IPS DF 6.9 (cell line): ENCODE measurements at places on chromosomes 13 and 19.

DNA sequence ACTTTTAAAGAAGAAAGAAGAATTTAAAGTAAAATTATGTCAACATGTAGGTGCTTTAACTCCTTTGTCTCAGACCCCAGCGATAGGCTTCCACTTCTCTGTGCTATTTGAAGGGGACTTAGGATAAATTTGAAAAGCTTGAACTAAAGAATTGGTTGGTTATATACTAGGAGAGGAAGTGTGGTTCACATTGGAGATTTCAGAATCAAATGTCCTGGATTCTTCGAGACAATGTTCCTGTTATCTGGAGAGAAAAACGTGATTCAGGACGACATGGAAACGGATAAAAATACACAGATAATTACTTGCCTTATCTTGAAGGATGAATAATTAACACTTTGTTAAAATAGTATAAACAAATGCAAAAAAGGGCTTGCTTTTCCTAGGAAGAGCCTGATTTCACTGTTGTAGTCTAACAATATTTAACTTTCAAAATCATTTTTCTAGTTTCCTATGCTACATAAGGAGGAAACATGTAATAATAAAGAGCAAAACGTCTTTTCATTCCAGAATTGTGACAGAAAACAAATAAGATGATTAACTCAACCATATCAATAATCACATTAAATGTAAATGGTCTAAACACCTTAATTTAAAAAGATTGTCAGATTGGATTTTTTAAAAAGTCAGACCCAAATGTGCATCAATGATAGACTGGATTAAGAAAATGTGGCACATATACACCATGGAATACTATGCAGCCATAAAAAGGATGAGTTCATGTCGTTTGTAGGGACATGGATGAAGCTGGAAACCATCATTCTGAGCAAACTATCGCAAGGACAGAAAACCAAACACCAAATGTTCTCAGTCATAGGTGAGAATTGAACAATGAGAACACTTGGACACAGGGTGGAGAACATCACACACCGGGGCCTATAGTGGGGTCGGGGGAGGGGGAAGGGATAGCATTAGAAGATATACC is 724 bp upstream of the ZNF780A start:
- no peak for DNase-seq

- no peak for DNase-seq
These were observed 148.9 kb downstream of the DCT start for GRCh38 chr13:94330552-94331071.

DNA sequence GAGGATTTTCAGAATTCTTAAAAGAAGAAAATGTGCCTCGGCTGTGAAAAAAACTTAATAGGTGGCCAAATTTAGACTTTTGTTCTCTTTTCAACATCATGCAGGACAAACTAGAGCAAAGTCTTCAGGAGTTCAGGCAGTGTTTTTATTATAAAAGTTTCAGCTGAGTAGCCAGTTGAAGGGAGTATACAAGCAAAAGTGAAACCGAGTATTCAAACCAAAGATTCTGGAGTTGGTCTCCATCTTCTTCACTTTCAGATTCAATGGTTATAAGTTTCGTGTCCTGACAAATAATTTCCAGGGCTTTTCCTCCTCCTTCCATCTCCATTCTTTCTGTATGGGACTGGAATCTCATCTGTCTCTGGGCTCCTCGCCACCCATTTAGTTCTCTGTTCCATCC is 379.7 kb downstream of the GPC5 start:
- no peak for DNase-seq

DNA sequence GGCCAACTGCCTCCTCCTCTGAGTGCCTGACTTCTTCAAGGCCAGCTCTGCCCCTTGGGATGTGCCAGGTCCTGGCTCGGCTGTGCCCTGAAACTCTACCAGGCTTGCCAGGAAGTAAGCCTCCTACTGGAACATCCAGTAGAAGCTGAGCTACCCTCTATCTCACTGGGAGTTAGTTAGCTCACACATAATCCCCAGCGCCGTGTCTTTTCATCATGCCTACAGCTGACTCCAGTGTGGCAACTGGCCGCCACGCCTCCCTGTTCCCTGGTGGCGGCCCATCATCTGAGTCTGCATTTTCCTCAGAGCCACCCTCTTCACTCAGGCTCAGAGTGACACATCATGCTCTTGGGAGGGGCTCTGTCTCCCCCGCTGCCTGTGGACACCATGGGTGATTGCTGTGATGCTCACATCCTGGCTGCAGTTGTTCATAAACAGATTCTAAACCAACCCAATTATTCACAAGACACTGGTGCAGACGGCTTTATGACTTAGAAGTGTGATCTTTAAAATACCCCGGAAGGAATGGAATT is 131.9 kb upstream of the IRS2 start:
- no peak for DNase-seq

GRCh38 chr13:22482496-22483000 is 698.2 kb upstream of the SGCG start:
- DNase-seq = no peak

GRCh38 chr13:101691341-101691860 is 238.9 kb downstream of the ITGBL1 start:
- no peak for DNase-seq

- DNase-seq = no peak
These were observed 2.9 kb upstream of the CHAMP1 start for GRCh38 chr13:114311387-114311786.

DNA sequence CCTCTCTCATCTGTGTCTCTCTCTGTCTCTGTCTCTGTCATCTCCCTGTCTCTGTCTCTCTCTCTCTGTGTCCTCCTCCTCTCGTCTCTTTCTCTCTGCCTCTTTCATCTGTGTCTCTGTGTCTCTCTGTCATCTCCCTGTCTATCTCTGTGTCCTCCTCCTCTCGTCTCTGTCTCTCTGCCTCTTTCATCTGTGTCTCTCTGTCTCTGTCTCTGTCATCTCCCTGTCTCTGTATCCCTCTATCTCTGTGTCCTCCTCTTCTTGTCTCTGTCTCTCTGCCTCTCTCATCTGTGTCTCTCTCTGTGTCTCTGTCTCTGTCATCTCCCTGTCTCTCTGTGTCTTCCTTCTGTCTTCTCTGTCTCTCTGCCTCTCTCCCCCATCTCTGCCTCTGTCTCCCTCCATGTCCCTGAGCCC is 551 bp upstream of the EBI3 start:
- no peak for DNase-seq

DNA sequence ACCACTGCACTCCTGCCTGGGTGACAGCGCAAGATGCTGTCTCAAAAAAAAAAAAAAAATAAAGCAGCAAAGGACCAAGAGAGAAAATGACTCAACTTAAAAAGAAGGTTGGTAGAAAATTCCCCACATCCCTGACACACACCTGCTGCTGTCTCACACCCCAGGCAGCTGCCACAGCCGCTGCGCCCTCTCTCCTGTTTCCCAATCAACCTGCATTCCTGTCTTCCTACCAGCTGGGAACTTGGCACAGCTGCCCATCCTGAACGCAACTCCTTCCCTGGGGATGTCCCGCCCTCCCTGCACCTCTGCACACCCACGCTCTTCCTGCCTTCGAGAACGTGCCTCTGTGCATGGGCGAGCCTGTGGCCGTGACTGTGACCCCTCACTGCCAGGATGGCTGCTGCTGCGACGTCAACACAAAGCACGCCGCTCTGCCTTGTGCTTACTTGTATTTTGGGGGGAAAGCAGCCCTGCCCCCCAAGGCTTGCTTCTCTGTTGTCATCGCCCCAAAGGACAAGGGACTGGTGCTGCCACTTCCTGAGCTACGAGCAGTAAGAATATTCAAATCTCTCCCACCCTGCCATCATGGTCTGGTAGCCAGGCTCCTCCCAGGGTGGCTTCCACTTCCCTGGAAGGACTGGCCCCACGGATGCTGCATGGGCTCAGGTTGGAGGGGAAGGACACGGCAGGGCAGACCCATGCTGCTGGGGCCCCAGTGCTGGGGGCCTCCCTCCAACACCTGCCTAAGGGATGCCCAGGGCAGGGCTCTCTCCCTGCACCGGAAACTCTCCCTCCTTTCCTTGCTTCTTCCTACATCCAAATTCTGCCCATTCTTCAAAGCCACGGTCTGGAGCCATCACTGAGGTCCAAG is 20.7 kb downstream of the SH3GL1 start:
- DNase-seq = no peak

DNA sequence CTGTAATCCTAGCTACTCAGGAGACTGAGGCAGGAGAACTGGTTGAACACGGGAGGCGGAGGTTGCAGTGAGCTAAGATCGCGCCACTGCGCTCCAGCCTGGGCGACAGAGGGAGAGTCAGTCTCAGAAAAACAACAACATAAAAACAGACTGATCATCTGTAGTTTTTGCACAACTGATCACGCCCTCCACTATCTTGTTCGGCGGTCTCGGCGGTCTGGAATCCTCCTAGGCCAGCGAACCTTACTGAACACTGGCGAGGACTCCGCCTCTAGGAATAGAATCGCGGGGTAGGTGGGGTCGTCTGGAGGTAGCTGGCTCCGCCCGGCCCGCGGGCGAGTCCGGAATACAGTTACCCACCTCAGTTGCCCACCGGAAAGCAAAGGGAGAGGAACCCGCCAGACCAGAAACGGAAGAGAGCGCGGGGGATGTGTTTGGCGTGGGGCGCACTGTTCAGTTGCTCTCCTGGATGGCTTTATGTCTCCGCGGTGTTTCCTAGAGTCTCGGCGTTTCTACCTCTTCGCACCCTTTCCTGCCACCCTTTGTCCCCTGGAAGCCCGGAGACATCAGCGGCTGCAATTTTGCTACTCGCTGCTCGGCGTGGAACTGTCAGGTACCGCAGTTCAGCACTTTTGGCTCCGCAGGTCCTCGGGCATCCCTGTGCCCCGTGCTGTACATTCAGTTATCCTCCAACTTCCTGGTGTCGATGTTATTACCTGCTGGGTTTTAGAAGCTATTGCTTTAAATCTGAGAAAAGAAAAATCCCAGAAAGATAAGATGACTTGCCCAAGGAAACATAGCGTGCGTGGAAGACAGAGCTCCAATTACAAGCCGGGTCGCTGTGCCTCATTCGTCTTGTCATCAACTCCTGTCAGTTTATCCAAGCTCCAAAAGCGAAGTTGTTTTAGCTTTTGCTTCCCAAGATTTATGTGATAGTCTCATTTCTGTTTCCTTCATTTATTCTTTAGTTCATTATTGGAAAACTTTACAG is 24.9 kb upstream of the HNRNPA1L2 start:
- peak; percentile 71 for DNase-seq

DNA sequence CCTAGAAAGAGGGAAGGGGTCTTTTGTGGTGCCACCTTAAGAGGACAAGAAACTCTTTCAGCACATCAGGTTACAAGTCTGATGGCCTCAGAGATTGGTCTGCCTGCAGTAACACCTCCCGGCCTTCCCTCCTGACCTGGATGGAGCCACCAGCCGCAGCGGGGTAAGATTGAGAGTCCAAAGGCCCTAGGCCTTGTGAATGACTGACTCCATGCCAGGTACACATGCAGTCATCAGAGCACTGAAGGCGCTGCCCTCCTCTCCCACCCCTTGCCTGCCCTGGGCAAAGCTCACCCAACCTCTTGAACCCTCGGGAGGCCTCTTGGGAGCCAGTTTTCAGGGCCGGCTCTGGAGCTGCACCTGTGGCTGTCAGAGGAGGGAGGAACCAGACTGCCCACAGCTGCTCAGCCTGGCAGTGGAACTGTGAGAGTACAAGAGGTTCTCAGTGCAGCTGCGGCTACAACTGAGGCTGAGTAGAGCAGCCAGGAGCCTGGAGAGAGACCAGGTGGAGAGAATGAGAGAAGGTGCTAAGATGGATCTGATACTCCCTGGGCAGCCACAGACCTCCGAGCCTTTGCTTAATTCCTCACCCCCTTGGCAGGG is 23.8 kb upstream of the C13orf42 start:
- no peak for DNase-seq

GRCh38 chr19:12833738-12834565 is 427 bp downstream of the RTBDN start:
- DNase-seq = no peak

DNA sequence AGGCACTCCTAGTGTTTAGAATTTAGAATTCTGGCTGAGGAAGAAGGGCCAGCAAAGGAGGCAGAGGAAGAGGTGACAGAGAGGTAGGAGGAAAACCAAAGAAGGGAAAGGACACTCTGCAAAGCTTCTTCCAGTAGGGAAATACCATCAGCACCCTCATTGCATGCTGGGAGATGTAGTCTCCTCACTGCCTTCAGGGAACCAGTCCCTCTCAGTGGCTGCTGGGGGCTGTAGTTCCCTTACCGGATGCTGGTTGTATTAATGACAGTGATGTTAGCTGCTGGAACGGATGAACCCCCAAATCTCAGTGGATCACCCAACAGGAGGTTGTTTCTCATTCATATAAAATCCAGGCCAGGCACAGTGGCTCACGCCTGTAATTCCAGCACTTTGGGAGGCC is 10.1 kb downstream of the GRIN2D start:
- DNase-seq = no peak
